ENCODE measurements at places on chromosomes 7 and 10. TPM values are rescaled to one million over a fixed set of nuclear protein-coding genes. Genes with fewer than 3 reads are reported as not detected.

Gene SFTPA1
- not detected for polyA plus RNA-seq

Gene TAS2R39
- not detected for polyA plus RNA-seq

Gene ADO
- polyA plus RNA-seq, result 8.2 TPM

Gene ADAM8
- polyA plus RNA-seq, result 1.6 TPM

Gene EVX1
- not detected for polyA plus RNA-seq

Gene VAX1
- not detected for polyA plus RNA-seq

Gene ADRB1
- polyA plus RNA-seq, result not detected

Gene PPP1R17
- not detected for polyA plus RNA-seq

DNA sequence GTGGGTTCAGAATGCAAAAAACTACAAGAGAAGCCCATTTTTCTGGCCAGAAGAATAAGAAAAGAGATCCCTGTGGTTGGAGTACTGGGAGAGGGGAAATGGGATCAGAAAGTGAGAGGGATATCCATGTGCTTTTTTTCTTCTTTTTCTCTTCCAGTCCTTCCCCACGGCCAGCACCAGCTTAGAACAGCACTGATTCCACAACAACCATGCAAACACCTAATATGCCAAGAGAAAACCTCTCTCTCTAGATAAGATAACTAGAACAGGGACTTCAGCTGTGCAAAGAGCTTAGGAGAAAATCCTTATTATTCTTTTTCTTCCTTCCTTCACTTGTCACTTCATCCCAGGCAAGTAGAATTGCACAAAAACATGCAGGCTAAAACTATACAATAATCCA is 83.5 kb downstream of the ELAPOR2 start:
- H3K27ac ChIP-seq, result no peak overlapping the region
- no peaks in the 10 kb centered on the region for H3K36me3 ChIP-seq
- H3K4me3 ChIP-seq, result no peak overlapping the region
- no peak for DNase-seq

DNA sequence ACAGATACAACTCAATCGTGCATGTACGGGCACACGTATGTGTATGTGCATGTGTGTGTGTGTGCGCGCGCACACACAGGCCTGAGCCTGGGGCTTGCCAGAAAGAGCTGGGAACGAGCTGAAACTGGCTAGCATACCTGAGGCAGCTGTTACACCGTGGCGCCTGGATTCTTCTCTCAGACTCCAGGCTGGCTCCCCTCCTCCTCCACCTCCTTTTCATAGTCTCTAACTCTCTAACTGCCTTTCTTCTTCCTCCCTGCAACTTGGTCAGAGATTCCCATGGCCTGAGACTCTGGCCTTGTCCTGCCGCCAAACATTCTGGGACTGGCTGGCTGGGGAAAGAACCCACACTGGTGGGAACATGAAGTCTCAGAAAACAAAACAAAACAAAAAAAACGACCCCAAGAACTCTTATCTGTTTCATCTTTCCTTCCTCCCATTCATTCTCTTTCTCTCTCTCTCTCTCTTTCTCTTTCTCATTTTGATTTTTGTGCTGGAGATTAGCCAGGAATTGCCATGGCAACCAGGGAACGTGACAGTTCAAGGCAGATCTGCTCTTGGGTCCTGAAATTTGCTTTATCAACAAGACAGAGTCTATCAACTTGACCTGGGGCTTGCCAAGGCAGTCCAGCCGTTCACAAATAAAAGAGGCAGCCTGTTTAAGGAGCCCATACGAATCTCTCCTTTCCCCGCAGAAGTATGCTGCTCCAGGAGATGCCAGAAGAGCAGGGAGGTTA is 76.8 kb upstream of the SEM1 start:
- H3K27me3 ChIP-seq, result no peaks in the 10 kb centered on the region
- H3K4me1 ChIP-seq, result no peaks in the 10 kb centered on the region
- no peaks in the 10 kb centered on the region for H3K36me3 ChIP-seq
- H3K4me3 ChIP-seq, result no peak overlapping the region
- H3K27ac ChIP-seq, result no peak overlapping the region

DNA sequence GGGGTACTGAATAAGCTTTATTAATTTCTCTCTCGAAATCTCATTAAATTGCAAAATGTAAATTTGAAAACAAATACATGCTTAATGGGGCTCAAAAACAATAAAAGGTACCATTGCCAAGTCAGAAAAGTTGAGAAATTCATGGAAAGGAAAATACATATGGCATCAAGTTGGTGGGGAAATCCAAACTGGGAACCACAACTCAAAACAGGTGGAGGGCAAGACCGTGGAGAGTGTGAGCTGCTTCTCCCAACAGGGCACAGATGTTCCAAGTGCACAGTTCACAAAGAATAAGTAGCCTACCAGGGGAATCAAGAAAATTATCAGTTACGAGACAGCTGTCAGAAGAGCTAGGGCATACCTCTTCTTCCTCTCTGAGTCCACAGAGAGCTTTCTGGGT is 26.6 kb downstream of the MKX start:
- no peaks in the 10 kb centered on the region for H3K36me3 ChIP-seq
- no peak for DNase-seq
- H3K27ac ChIP-seq, result no peak overlapping the region
- no peaks in the 10 kb centered on the region for H3K27me3 ChIP-seq
- no peaks in the 10 kb centered on the region for H3K4me1 ChIP-seq

- no peaks in the 10 kb centered on the region for H3K27me3 ChIP-seq
- no peaks in the 10 kb centered on the region for H3K4me1 ChIP-seq
- peaks cover 10% of the 10 kb centered on the region for H3K36me3 ChIP-seq
Observed at GRCh38 chr10:102682981-102683380, 31.2 kb downstream of the ARL3 start.

GRCh38 chr7:33900501-33900900 is 4.8 kb upstream of the BMPER start:
- H3K4me1 ChIP-seq, result peaks cover 14% of the 10 kb centered on the region
- no peak overlapping the region for H3K4me3 ChIP-seq
- H3K27ac ChIP-seq, result no peak overlapping the region

GRCh38 chr10:35783305-35783838 is 141.3 kb upstream of the FZD8 start:
- H3K4me3 ChIP-seq, result no peak overlapping the region
- H3K27ac ChIP-seq, result no peak overlapping the region
- DNase-seq, result no peak
- H3K36me3 ChIP-seq, result no peaks in the 10 kb centered on the region
- no peaks in the 10 kb centered on the region for H3K4me1 ChIP-seq
- no peaks in the 10 kb centered on the region for H3K27me3 ChIP-seq

DNA sequence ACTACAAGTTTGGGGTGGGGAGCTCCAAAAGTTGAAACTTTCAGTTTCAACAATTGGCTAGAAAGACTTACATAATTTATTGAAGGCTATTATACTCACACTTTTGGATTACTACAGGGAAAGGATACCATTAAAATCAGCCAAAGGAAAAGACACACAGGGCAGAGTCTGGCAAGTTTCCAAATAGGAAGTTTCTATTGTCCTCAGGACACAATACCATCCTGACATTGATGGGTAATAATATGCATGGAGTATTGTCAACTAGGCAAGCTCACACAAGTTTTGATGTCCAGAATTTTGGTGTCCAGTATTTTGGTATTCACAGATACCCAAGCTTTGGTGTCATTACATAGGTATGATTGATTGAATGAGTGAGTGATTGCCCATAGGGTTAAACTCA is 872.6 kb upstream of the SORCS1 start:
- no peak overlapping the region for H3K27ac ChIP-seq
- no peaks in the 10 kb centered on the region for H3K27me3 ChIP-seq
- DNase-seq, result no peak
- no peaks in the 10 kb centered on the region for H3K36me3 ChIP-seq
- no peaks in the 10 kb centered on the region for H3K4me1 ChIP-seq

DNA sequence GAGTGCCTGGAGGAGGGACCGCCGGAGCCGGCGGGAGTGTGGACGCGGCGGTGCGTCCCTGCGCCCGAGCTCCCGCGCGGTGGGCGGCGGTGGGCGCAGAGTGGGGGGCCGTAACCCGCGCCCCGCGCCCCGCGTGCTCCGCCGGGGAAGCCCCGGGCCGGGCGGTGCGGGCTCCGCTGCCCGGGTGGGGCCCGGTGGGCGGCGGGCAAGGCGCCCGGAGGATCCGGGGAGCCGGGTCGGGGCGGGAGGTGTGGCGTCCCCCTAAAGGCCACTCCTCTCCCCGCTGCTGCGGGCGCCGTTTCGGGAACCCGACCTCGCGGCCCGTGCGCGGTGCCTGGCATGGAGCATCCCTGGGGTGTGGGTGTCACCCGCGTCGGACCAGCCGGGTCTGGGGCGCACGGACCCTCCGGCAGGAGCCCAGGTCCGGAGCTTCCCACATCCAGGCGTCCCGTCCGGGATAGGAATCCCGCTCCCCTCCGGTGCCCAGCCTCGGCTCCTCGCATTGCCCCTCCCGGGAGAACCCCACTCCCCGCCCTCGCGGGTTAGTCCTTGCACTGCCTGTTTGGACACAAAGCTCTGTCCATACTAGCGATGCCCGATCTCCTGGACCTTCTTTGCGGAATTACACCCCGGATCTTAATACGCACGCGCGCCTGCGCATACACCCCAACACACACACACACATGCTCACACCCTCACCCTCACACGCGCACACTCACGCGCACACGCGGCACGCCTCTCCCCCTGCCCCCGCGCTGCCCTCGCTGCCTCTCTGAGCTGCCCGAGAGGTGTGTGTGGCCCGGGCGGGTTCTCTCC is 723 bp downstream of the MTURN start:
- peak; percentile 88 for DNase-seq
- H3K27ac ChIP-seq, result peak overlapping the region; percentile 62
- H3K4me1 ChIP-seq, result no peaks in the 10 kb centered on the region
- peak overlapping the region; percentile 72 for H3K4me3 ChIP-seq
- no peaks in the 10 kb centered on the region for H3K36me3 ChIP-seq
- no peaks in the 10 kb centered on the region for H3K27me3 ChIP-seq

- no peaks in the 10 kb centered on the region for H3K27me3 ChIP-seq
- H3K27ac ChIP-seq, result no peak overlapping the region
- H3K36me3 ChIP-seq, result no peaks in the 10 kb centered on the region
- peaks cover 19% of the 10 kb centered on the region for H3K4me1 ChIP-seq
- no peak for DNase-seq
Observed at GRCh38 chr7:108308903-108309302, 147.3 kb downstream of the NRCAM start.

GRCh38 chr10:101710059-101710695 is 15.2 kb upstream of the FBXW4 start:
- H3K27ac ChIP-seq, result no peak overlapping the region
- H3K4me3 ChIP-seq, result no peak overlapping the region
- no peak for DNase-seq
- H3K36me3 ChIP-seq, result no peaks in the 10 kb centered on the region
- H3K27me3 ChIP-seq, result no peaks in the 10 kb centered on the region

- H3K36me3 ChIP-seq, result peaks cover 5% of the 10 kb centered on the region
- no peak overlapping the region for H3K4me3 ChIP-seq
- no peaks in the 10 kb centered on the region for H3K27me3 ChIP-seq
Observed at GRCh38 chr10:77244286-77244685, 393.3 kb downstream of the KCNMA1 start.

DNA sequence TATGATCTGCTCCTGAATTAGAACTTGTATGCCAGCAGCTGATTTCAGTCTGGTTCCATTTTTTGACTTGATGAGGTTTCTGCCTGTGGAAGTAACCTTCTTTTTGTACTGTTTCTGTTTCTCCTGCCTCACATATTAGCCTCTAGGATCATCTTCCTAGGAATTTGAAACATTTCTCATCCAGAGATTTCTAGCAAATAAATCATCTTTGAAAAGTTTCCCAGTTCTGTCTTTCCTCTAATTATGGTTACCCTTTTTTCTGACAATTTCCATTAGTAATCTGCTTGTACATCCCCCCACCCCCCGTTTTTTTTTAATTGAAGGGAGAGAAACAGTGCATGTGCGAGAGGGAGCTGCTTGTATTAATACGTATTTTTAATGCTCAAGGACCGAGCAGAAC is 92.2 kb downstream of the NRF1 start:
- H3K4me3 ChIP-seq, result no peak overlapping the region
- H3K4me1 ChIP-seq, result peaks cover 23% of the 10 kb centered on the region
- H3K27ac ChIP-seq, result peak overlapping the region; percentile 11
- H3K27me3 ChIP-seq, result no peaks in the 10 kb centered on the region
- no peak for DNase-seq
- H3K36me3 ChIP-seq, result no peaks in the 10 kb centered on the region

GRCh38 chr7:102856036-102856435 is 56.8 kb upstream of the LRRC17 start:
- no peak overlapping the region for H3K4me3 ChIP-seq
- DNase-seq, result no peak
- H3K27ac ChIP-seq, result no peak overlapping the region
- peaks cover 9% of the 10 kb centered on the region for H3K4me1 ChIP-seq
- H3K36me3 ChIP-seq, result no peaks in the 10 kb centered on the region
- no peaks in the 10 kb centered on the region for H3K27me3 ChIP-seq

- peaks cover 18% of the 10 kb centered on the region for H3K4me1 ChIP-seq
- peak overlapping the region; percentile 61 for H3K27ac ChIP-seq
Observed at GRCh38 chr7:100515072-100515532, 23.9 kb upstream of the AGFG2 start.

DNA sequence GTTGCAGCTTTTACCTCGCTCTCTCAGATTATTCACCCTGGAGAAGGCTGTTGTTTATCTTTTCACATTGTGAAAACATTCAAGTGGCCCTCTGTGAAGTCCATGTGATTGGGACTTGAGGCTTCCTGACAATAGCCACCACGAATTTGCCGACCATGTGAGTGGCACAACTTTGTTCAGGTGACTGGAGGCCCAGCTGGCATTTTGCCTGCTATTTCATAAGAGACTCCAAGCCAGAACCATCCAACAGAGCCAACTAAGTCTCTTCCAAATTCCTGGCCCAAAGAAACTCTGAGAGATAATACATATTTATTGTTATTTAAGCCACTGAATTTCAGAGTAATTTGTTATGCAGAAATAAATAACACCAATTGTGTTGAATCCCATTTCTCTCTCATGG is 38.2 kb upstream of the CCSER2 start:
- H3K36me3 ChIP-seq, result no peaks in the 10 kb centered on the region
- DNase-seq, result no peak
- H3K4me1 ChIP-seq, result no peaks in the 10 kb centered on the region
- no peak overlapping the region for H3K27ac ChIP-seq

DNA sequence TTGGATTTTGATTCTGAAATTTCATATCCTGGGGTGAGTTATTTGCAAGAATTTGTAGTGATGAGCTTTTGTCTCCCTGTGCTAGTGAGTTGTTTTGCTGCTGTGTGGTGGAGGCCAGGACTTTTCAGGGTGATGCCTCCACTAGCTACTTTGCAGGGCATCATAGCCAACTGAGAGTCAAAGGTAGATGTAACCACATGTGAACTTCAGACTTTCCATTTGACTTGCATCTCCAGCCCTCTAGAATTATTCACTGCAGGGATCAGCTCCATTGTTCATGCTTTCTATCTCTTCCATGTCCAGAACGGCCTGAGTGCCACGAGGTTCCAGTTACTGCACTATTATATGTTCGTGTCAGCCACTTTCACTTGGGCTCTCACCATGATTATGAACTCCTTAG is 534.3 kb downstream of the GRM8 start:
- H3K36me3 ChIP-seq, result no peaks in the 10 kb centered on the region
- H3K4me1 ChIP-seq, result no peaks in the 10 kb centered on the region
- H3K27me3 ChIP-seq, result no peaks in the 10 kb centered on the region
- no peak overlapping the region for H3K27ac ChIP-seq
- DNase-seq, result no peak

DNA sequence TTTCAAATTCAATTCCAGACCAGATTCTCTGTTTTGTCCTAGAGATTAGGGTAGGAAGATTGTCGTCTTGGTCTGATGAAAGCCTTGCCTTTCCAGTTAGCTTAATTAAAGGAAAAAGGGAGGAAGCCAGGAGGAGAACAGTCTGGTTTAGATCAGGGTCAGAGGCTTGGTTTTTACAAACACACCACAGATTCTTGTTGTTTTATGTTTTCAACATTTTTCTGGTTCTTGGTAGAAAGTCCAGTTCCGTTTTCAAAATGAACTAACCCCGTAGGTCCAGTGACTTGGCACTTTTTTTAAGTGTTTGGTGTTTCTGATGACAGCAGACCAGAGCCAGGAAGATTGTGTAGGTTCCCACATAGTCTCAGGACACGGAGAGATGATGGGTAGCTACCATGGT is 167.1 kb upstream of the INHBA start:
- H3K27me3 ChIP-seq, result no peaks in the 10 kb centered on the region
- H3K36me3 ChIP-seq, result no peaks in the 10 kb centered on the region
- DNase-seq, result no peak
- no peaks in the 10 kb centered on the region for H3K4me1 ChIP-seq

All from SK-N-SH (cell line).